Cardiac muscle cell (in vitro differentiated cells and primary cell): ENCODE measurements at places on chromosomes 4 and X.

- no peaks in the 10 kb centered on the region for H3K4me1 ChIP-seq
- peak; percentile 57 for DNase-seq
- no peak overlapping the region for H3K27ac ChIP-seq
- H3K27me3 ChIP-seq = no peaks in the 10 kb centered on the region
- no peaks in the 10 kb centered on the region for H3K36me3 ChIP-seq
These were observed 457.4 kb downstream of the CENPC start for GRCh38 chr4:67087897-67088296.

- no peaks in the 10 kb centered on the region for H3K36me3 ChIP-seq
- no peak overlapping the region for H3K4me3 ChIP-seq
- H3K4me1 ChIP-seq = no peaks in the 10 kb centered on the region
- no peak overlapping the region for H3K27ac ChIP-seq
- no peak for DNase-seq
These were observed 221.7 kb downstream of the APBB2 start for GRCh38 chr4:40992472-40993295.

- H3K36me3 ChIP-seq = no peaks in the 10 kb centered on the region
- DNase-seq = peak; percentile 82
- H3K4me3 ChIP-seq = no peak overlapping the region
- H3K27ac ChIP-seq = no peak overlapping the region
- H3K4me1 ChIP-seq = peaks cover 8% of the 10 kb centered on the region
- H3K27me3 ChIP-seq = no peaks in the 10 kb centered on the region
These were observed 63.7 kb downstream of the ADAMTS3 start for GRCh38 chr4:72505314-72505744.

GRCh38 chrX:28910487-28910886, 323.2 kb downstream of the IL1RAPL1 start:
- H3K4me3 ChIP-seq = no peak overlapping the region
- no peaks in the 10 kb centered on the region for H3K36me3 ChIP-seq
- H3K27ac ChIP-seq = no peak overlapping the region
- H3K4me1 ChIP-seq = no peaks in the 10 kb centered on the region
- no peak for DNase-seq

DNA sequence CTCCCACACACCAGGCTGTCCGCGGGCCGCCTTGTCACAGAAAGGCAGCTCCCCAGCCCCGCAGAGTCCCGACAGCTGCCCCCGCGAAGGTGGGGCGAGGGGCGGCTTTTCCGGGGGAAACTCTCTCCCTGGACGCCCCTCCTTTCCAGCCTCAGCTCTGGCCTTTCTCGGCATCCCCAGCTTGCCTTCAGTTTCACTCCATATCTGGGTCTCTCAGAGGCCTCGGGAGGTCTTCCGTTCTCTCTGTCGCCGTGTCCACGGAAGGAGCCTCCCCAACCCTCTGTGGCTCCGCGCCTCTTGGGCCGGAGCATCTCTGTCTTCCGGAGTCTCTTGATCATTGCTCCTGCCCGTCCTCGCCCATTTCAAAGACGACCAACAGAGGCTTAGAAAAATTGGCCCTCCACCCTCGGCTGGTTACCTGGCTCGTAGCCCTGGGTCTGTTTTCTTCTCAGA, 6.1 kb upstream of the MSX1 start:
- H3K4me1 ChIP-seq = no peaks in the 10 kb centered on the region
- no peak for DNase-seq
- H3K27me3 ChIP-seq = peaks cover 82% of the 10 kb centered on the region
- H3K4me3 ChIP-seq = no peak overlapping the region

DNA sequence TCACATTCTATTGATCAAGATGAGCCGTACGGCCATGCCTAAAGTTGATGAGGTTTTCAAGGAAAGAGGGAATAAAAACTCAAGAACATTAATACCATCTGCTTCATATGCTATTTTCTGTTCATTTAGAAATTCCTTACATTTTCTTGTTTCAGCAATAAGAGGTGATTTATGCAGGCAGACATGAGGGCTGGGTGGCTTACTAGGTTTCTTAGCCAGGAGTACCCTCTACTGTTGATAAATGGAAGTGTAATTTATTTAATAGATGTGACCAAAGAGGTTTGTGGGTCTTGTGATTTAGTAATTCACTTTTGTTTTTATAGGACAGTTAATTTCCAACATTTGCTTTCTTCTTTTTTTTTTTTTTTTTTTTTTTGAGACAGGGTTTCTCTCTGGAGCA, 6.4 kb upstream of the SMIM9 start:
- peak; percentile 75 for DNase-seq
- no peaks in the 10 kb centered on the region for H3K4me1 ChIP-seq
- H3K36me3 ChIP-seq = no peaks in the 10 kb centered on the region
- no peak overlapping the region for H3K4me3 ChIP-seq
- no peaks in the 10 kb centered on the region for H3K27me3 ChIP-seq

- H3K27me3 ChIP-seq = no peaks in the 10 kb centered on the region
- DNase-seq = no peak
- H3K4me3 ChIP-seq = no peak overlapping the region
- H3K27ac ChIP-seq = no peak overlapping the region
- no peaks in the 10 kb centered on the region for H3K4me1 ChIP-seq
These were observed 2138.8 kb downstream of the PCDH7 start for GRCh38 chr4:32858971-32859370.

DNA sequence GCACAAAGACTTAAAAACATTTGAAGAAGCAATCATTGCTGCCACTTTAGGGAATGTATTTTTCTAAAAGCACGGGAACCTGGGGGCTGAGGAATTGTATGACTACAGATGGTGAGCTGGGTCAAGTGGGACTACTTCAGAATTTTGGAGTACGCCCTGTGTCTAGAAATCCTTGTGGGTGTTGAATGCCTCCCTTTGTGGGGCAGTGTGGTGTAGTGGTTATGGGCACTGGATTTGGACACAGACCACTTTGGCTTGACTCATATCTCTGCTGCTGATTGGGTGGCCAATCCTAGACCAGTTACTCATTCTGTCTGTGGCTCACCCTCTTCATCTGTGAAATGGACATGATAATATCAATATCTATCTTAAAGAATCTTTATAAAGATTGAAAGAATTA, 155.0 kb upstream of the RPS6KA3 start:
- H3K36me3 ChIP-seq = no peaks in the 10 kb centered on the region
- H3K27ac ChIP-seq = no peak overlapping the region
- H3K27me3 ChIP-seq = no peaks in the 10 kb centered on the region
- H3K4me1 ChIP-seq = no peaks in the 10 kb centered on the region
- H3K4me3 ChIP-seq = no peak overlapping the region
- no peak for DNase-seq

DNA sequence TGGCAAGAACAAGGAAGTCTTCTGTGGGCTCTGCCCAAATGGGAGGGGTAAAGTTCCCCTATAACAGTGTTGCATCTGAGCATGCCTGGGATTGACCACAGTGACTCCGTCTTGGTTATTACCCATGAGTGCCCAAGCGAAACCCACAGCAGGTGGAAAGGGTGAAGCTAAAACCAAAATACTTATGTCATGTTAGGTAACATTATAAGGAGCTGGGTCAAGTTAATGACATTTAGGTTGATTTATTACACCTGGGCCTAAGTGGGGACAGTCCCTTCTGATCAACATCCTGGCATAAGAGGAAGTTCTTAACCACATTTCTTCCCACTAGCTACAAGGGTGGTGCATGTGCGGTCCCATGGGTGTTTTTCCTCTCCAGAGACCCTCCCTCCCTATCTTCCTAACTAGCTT, 1.3 kb upstream of the ZNF732 start:
- no peak overlapping the region for H3K27ac ChIP-seq
- H3K4me1 ChIP-seq = no peaks in the 10 kb centered on the region
- no peaks in the 10 kb centered on the region for H3K36me3 ChIP-seq
- H3K27me3 ChIP-seq = no peaks in the 10 kb centered on the region
- DNase-seq = no peak
- H3K4me3 ChIP-seq = no peak overlapping the region

GRCh38 chr4:185590982-185591381, 55.7 kb upstream of the PDLIM3 start:
- DNase-seq = no peak
- H3K4me3 ChIP-seq = no peak overlapping the region
- no peaks in the 10 kb centered on the region for H3K4me1 ChIP-seq
- H3K27me3 ChIP-seq = no peaks in the 10 kb centered on the region
- H3K36me3 ChIP-seq = peaks cover 28% of the 10 kb centered on the region

GRCh38 chrX:153474718-153475117, 4.3 kb upstream of the HAUS7 start:
- H3K4me1 ChIP-seq = no peaks in the 10 kb centered on the region
- no peaks in the 10 kb centered on the region for H3K36me3 ChIP-seq

- no peaks in the 10 kb centered on the region for H3K27me3 ChIP-seq
- H3K4me3 ChIP-seq = no peak overlapping the region
- no peak overlapping the region for H3K27ac ChIP-seq
- H3K36me3 ChIP-seq = no peaks in the 10 kb centered on the region
These were observed 57.2 kb upstream of the MTMR1 start for GRCh38 chrX:150635952-150636351.

DNA sequence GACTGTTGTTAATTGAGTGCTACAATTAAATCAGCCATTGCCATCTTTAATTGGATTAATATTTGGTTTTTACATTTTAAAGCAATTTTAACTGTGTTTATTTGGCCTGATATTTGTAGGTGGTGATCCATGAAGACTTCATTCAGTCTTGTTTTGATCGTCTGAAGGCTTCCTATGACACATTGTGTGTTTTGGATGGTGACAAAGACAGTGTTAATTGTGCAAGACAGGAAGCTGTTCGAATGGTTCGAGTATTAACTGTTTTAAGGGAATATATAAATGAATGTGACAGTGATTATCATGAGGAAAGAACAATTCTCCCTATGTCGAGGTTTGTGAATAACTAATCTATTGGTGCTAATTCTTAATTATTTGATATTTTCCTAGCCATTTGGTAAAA, 82.6 kb downstream of the USP9X start:
- H3K4me1 ChIP-seq = no peaks in the 10 kb centered on the region
- H3K36me3 ChIP-seq = peaks cover 61% of the 10 kb centered on the region
- H3K27ac ChIP-seq = no peak overlapping the region
- DNase-seq = no peak
- no peak overlapping the region for H3K4me3 ChIP-seq

DNA sequence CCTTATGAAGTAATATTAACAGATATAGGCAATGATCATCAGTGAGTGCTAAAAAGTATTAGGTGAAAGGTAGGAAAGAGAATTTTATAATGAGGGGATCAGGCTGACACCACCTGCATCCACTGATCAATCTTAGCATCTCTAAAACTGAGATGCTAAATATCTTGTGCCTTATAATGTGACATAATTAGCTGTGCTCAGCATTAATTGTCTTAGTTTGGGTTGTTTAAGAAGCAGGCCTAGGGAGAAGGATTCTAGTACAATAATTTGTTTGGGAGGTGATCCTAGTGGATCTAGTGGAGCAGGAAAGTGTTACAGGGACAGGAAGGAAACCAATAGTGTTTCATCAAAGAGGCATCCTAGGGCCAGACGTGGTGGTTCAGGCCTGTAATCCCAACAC, 22.2 kb upstream of the PAPSS1 start:
- no peak for DNase-seq
- no peaks in the 10 kb centered on the region for H3K36me3 ChIP-seq
- no peaks in the 10 kb centered on the region for H3K27me3 ChIP-seq
- no peak overlapping the region for H3K27ac ChIP-seq
- H3K4me3 ChIP-seq = no peak overlapping the region

DNA sequence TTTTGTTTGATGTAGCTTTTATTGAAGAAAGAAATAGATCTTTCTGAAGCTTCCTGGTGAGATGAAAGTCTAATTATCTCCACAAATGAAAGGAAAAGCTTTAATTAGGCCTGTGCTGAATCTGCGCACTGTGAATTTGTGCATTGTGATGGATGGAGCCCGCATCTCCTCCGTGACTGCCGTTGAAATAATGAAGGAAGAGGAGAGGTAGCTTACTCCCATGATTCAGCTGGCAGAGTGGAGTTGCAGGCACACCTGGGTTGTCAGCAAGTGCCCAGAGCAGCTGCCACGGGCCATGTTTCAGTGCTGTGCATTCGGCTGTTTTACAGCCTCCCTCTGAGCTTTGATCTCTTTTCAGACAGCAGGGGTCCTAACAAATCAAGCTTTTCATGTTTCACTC, 735.3 kb upstream of the TENM3 start:
- no peaks in the 10 kb centered on the region for H3K4me1 ChIP-seq
- no peak overlapping the region for H3K27ac ChIP-seq
- H3K4me3 ChIP-seq = no peak overlapping the region

- H3K4me1 ChIP-seq = peaks cover 58% of the 10 kb centered on the region
- peak overlapping the region; percentile 91 for H3K27ac ChIP-seq
- DNase-seq = no peak
- H3K36me3 ChIP-seq = no peaks in the 10 kb centered on the region
- H3K4me3 ChIP-seq = no peak overlapping the region
These were observed 65.7 kb downstream of the GATB start for GRCh38 chr4:151694961-151695720.

DNA sequence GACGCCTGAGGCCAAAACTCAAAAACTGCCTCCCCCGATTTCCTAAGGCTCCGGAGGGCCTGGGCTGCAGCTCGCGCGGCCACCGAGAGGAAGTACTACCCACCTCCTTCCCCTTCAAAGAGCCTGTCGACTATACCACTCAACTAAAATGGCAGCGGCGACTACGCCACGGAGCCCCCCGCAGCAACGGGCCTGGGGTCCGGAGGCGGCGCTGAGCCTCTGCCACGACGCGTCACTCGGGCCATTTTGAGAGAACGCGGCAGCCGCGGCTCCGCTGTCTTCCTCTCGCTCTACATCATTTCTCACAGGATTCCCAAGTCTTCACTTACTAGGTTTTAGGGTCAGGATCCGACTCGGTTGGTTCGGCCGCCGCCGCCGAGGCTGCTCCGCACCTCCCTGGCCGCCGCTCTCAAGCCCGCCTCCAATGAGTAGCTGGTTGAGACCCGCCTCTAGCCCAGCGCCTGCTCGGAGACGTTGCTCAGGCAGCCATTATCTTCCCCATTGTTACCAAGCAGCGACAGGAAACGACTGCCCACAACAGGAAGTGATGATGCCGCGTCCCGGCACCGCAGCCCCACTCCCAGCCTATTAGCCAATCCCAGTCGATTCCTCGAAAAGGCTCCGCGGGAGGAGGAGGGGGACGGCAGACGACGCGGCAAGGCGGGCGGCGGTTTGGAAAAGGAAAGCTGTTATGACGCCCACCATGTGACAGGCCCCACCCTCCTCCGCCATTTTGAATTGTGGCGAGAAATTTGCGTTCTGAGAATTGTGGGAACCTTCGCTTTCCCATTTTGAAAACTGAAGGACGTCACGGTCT, at the start of gene RLIM:
TSS of gene RLIM (minus strand) at position 532 of the 817 bp plus-strand sequence. CDS start 18,647 bp downstream, outside the sequence.
- peak within 1 kb of the TSS; percentile 59 for H3K4me3 ChIP-seq
- H3K27ac ChIP-seq = peak within 1 kb of the TSS; percentile 97
- DNase-seq = peak; percentile 93
- H3K27me3 ChIP-seq = no peaks in the 10 kb centered on the region
- no peaks in the 10 kb centered on the region for H3K36me3 ChIP-seq
- no peaks in the 10 kb centered on the region for H3K4me1 ChIP-seq

DNA sequence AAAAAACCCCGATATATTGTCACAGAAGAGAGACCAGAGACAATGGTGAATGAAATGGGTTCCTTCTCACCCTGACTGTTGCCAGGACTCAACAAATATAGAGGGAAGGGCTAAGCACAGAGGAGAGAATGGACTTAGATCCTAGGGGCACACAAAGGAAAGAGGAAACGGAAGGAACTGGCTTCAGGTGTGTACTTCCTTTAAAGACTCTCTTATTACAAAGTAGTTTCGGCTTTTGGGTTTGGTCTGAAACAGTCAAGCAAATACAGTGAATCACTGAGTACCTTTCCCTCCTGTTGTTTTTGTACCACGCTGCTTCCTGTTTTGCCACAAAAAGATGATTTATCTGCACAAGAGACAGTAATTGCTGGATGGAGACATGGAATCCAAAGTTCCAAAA, 46.1 kb upstream of the S100G start:
- peaks cover 5% of the 10 kb centered on the region for H3K4me1 ChIP-seq
- no peak overlapping the region for H3K4me3 ChIP-seq
- peak overlapping the region; percentile 77 for H3K27ac ChIP-seq
- no peak for DNase-seq
- no peaks in the 10 kb centered on the region for H3K27me3 ChIP-seq
- peaks cover 9% of the 10 kb centered on the region for H3K36me3 ChIP-seq
